ENCODE measurements at places on chromosomes 5 and 9.

DNA sequence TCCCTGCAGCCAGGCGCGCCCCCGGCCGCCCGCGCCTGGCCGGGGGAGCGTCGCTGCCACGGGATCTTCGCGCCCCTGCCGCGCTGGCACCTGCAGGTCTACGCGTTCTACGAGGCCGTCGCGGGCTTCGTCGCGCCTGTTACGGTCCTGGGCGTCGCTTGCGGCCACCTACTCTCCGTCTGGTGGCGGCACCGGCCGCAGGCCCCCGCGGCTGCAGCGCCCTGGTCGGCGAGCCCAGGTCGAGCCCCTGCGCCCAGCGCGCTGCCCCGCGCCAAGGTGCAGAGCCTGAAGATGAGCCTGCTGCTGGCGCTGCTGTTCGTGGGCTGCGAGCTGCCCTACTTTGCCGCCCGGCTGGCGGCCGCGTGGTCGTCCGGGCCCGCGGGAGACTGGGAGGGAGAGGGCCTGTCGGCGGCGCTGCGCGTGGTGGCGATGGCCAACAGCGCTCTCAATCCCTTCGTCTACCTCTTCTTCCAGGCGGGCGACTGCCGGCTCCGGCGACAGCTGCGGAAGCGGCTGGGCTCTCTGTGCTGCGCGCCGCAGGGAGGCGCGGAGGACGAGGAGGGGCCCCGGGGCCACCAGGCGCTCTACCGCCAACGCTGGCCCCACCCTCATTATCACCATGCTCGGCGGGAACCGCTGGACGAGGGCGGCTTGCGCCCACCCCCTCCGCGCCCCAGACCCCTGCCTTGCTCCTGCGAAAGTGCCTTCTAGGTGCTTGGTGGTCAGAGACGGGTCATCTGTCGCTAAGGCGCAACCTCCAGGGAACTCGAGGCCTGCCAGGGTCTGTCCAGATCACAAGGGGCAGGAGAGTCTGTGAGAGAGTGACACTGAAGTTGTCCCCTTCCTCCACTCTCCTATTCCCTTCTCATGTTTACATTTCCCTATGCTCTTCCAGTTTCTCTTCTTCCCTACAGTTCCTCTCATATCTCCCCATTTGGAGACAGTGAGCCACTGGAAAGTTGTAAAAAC, 1.3 kb downstream of the GPR150 start:
- peak; percentile 75 for DNase-seq

DNA sequence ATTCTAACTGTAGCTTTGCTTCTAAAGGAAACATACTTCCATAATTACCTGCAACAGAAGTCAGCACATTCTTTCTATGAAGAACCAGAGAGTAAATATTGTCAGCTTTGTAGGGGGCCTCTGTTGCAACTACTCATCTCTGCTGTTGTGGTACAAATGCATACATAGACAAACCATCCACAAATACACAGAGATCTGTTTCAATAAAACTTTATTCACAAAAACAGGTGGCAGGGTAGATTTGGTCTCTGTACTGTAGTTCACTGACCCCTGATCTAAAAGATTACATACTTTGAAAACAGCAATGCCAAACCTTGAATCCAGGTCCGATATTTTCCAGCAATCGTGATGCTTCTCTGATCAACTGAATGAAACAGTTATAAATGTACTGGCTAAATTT, 44.9 kb upstream of the RETREG1 start:
- no peak for DNase-seq

DNA sequence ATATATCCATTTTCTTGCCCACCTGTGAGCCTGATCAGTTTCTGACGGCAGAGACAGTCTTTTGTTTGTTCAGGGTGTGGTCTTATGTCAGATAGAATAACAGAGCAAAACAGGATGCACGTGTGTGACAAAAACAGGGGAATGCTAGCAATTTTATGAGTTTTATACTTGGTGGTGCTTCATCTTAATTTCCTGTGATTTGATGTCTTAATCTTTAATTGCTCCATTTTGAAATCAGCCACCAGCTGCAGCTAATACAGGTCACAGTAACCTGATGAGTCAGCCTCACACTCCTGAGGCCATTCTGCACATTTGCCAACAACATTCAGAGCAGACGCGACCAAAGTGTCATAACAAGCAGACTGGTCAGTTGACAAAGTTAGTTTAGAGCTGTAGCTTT, 42.3 kb upstream of the JMY start:
- peak; percentile 25 for DNase-seq

- no peak for DNase-seq
These were observed 14.3 kb downstream of the DIPK1B start for GRCh38 chr9:136726631-136727191.

GRCh38 chr5:136295914-136296313, 69.4 kb downstream of the TRPC7 start:
- no peak for DNase-seq

DNA sequence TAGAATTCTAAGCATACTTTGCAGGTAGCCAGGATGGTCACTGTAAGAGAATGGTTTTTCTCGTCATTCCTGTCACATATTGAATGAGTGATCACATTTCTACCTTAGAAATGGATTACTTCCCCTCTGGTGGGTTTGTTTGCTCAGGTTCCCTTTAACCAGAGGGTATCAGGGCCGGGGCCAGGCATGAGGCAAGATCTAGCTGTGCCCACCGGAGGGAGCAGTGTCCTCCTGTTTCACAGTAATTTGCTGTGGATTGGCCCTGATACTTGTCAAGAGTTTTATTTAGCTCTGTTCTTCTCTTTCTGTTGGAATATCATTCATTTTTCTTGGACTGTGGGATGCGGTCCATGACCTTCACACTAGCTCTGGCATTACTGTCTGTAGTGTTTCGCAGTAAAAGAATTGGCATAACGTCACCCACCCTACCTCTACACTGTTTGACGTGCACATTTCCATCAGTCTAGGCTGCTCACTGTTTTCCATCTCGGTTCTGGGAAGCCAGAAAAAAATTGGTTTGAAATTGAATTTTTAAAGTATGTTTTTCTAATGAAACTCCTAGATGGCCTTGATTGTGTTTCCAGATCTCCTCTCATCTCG, 42.4 kb upstream of the ZBED3 start:
- peak; percentile 8 for DNase-seq

GRCh38 chr9:22114956-22115355, 105.9 kb upstream of the CDKN2B start:
- DNase-seq, result no peak

DNA sequence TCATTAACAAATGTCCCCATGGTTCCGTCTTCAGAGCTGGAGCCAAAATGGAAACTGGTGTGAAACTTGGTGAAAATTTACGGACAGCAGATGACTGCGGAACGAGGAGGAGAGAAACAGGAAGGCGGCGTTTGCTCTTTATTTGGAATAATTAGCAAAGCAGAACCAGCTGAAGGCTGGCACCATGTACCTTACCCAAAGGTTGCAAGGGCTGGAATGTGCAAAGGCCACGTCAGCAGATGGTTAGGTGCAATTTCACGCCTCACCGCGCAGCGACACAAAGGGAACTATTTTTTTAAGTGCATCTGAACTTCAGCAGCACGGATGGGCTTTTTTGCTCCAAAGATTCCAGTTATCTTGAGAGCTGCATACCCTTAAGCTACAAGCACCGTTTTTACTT, 127.4 kb downstream of the COL23A1 start:
- no peak for DNase-seq

DNA sequence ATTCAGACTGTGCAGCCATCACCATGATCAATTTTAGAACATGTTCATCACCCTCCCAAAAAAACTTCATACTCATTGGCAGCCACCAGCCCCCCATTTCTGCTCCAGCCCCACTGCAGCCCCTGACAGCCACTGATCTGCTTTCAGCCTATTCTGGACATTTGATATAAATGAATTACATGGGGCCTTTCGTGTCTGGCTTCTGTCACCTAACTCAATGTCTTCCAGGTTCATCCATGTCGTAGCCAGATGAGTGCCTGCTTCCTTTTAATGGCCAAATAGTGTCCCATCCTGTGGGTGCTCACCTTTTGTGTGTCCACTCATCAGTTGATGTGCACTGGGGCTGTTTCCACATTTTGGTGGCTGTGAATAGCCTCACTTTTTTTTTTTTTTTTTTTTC, 63.5 kb downstream of the HMCN2 start:
- no peak for DNase-seq

DNA sequence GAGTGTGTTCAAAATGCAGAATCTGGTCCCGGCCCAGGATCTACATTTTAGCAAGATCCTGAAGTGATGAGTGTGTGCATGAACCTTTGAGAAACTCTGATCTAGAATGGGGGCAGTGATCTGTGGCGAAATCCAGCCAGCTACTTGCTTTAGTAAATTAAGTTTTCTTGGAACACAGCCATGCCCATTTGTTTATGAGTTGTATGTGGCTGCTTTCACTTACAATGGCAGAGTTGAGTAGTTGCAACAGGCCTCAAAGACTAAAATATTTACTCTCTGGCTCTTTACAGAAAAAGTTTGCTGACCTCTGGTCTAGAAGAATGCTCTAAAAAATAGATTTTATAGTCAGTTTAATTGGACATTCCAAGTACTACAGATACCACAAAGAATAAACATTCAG, 588.3 kb downstream of the BNC2 start:
- no peak for DNase-seq

DNA sequence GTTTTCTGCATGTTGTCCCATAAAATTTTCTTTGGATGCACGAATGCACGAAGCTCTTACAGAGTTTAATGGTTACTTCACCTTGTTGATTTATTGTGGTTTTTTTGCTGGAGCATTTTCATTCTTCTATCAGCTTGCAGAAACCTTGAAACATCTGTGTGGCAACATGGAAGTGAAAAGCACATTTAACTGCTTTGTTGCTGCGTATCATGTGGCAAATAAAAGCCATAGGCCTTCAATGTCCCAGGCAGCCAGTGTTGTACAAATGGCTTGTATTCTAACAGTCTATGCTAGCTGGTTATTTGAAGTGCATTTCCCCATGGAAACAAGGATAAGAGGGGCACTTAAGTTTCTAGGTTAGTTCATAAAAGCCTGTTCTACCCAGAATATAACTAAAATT, 42.5 kb upstream of the RASGRF2 start:
- DNase-seq, result no peak

DNA sequence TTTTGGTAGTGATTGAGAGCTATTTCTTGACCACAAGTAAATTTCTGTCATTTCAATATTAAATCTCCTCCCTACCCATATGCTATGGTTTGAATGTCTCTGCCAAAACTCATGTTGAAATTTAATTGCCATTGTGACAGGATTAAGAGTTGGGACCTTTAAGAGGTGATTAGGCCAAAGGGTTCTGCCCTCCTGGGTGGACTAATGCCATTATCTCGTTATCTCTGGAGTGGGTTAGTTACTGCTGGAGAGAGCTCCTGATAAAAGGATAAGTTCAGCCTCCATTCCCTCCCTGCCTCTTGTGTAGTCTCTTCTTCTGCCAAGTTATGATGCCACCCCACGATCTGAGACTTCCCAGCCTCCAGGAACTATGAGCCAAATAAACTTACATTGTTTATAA, 3.6 kb upstream of the DRD1 start:
- DNase-seq, result no peak

DNA sequence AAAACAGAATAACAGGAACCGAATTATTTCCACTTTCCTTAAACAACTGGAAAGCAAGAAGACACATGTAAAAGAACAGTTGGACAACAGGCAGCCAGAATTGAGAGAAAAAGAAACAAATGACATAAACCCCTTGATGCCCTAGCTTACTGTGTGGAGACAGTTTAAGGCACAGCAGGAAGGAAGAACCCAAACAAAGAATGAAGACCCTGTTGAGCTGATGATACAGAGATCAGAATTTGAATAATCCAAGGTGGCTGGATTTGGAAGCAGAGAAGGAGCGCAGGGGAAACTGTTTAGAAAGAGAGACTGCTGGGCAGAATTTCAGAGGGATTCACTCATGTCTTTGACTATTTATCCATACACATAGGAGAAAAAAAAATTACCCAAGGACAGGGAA, 316.3 kb upstream of the POU5F2 start:
- DNase-seq, result peak; percentile 64

GRCh38 chr5:100505984-100506670, 29.0 kb upstream of the FAM174A start:
- DNase-seq, result no peak

- no peak for DNase-seq
These were observed 5.5 kb downstream of the MYORG start for GRCh38 chr9:34370970-34371880.

GRCh38 chr9:110828264-110828663, 159.7 kb downstream of the MUSK start:
- DNase-seq, result no peak

DNA sequence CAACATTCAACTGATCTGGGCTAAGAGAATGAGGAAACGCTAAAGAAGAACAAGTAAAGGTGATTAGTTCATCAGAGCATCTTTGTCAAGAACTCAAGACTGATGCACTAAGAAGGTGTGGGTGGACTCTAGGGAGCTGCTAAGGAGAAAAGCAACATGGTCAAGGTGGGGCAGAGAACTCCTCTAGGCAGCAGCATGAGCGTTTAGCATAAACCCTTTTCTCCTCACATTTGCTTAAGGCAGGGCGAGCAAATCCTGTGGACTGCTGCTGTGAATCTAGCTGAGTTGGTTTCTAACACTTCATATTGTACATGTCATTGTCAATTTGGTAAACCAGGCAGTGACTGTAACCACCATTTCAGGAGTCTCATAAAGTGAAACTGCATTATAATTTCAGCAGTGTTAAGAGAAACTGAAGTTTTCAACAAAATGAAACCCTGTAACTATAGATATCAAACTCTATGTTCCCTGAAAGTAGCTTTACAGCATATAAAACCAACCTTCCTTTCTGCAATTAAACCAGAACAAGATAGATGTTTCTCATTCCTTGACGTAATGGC, 45.9 kb upstream of the MAN2A1 start:
- DNase-seq, result no peak

DNA sequence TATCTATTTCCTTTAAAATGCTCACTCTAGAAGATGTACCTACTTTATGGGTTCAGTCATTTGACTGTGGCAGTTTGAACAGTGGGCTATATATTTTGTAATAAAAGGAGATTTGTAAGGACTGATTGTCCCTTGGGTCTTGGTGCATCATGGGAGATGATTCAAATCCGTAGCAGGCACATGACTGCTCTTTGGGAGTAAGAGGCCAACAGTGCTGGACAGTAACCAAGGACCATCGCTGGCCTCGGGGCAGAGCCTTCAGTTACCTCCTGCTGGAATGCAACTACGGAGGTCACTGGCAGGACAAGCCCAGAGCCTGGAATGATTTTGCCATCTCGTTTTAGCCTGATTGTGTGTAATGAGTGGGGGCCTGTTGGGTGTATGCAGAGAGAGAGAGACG, 7.0 kb upstream of the MAMDC2 start:
- no peak for DNase-seq

DNA sequence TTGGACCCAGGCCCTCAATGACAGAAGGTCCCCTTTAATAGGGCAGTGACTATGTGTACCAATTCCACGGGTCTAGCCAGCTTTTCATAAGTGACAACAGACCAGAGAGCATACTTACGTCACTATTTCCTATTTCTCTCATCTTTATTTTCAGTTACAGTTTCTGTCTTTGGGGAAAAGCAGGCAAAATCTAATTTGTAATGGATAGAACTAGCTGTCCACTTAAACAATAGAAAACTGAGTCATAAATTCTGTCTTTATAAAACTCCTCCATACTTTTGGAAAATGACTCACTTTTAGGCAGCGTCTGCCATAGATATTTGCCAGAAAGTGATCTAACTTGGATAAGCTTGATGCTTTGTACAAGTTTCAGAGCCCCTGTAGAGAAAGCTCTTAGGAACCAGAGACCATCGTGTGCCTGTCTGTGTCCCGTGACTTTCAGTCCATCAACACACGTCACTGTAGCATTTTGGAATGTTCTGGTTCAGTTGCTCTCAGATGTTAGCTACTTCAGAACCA, 101.9 kb downstream of the F2RL2 start:
- DNase-seq, result no peak

- DNase-seq, result no peak
These were observed 8.0 kb downstream of the GCNT4 start for GRCh38 chr5:75044406-75044805.

All from NCI-H146 (cell line).